Activated CD4-positive, alpha-beta memory T cell treated with anti-CD3 and anti-CD28 coated beads, Interleukin-2, amount 10 ng/mL, durations not matched to agents 7 days and 5 days (primary cell): ENCODE measurements at places on chromosomes 2 and 18.
A peak's percentile ranks its signal among the peaks of the same experiment; 100 is the strongest.

DNA sequence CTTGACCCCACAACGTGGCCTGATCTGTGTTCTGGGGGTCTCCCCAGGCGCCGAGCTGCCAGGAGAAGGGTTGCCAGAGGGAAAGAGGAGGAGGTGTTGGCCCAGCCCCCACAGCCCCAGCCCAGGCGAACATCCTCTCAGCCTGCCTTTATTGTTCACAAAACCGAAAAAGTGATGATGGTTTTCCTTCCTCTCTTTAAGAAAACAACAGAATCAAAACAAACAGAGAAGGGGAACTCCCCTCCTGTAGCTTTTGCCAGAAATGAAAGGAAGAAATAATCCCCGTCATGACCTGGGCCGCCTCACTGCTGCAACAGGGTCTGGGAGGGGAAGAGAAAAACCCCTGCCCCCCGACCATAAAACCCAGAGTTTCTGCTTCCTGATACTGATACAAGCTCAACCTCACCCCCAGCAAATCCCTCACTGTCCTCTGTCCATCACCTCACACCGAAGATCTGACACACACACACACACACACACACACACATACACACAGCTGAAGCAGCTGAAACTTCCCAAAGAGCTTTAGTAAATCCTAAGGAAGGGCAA is 52.0 kb downstream of the ZFP36L2 start:
- peak; percentile 81 for DNase-seq

DNA sequence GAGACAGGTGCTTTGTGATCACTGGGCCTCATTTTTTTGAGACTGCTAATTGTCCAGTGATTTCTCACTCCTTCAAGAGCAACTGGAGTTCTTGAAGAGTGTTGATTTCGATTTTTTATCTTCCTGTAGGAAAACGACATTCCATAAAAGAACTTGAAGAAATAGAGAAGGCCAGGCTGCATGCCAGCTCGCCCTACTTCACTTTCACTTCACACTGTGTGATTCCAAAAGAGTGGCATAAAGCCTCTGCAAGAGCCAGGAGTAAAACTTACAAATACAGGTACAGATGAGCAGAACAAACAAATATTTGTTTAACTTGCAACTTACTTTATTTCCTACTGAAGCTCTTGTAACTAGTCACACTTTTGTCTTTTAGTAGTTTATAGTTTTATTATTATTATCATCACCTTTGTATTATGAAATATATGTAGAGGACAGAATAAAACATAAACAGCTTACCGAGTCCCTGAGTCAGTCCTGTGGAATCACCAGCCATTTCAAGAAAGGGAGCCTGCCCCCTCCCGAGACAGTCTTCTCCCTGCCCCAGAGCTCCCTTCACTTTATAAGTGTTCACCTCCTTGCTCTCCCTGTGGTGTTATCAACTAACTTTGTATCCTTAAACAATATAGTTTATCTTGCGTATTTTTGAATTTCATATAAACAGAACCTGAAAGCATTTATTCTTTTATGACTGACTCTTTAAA is 8.7 kb downstream of the FAM228A start:
- DNase-seq, result no peak

DNA sequence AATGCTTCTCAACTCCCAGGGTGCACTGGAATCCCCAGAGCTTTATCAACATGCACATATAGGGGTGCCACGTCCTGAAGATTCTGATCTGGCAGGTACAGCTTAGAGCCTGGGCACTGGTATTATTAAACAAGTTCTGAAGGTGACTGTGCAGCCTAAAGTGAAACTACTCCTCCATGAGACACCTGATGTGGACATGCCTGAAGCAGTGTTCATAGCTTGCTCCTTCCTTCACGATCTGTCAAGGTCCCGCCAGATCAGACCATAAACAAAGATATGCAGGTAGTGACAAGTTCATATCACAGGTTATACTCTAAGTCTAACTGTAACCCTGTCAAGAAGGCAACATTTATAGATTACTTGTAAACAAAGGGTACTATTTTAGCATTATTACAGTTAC is 65.3 kb upstream of the DNER start:
- no peak for DNase-seq

DNA sequence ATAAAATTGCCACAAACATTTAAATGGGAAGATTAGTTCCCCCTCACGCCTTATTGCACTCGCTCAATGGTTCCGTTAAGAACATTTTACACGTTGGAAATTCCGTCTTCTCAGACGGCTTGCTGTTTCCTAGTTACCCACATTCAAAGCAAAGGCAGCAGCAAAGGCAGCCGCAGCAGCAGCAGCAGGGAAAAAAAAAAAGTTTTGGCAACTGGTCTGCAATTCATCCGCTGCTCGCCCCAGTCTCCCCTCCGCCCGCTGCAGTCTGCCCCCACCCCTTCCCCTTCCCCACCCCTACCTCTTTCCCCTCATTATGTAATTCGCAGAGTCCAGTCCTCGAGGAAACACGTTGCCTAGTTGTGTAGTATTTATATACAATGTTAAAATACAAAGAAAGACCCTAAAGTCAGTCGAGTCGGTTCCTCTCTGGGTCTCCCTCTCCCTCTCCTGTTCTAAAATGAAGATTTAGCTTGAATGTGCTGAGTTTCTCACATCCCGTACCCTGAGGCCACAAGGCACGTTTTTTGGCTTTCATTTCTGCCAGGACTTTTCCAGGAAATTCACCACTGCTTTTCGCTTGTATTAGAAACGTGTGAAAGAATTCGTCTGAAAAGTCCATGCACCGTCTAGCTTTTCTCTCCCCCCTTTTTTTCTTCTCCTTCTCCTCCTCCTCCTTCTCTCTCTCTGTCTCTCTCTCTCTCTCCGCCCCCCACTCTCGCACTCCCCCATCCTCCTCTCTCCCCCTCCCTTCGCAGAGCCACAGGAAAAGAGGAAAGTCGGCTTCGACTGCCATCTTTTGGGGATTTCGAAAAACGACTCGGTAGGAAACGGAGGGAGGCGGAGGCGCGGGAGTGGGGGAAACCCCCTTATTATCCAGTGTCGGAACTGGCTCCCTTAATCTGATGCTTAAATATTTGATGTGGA is 140.0 kb downstream of the MEIS1 start:
- no peak for DNase-seq

DNA sequence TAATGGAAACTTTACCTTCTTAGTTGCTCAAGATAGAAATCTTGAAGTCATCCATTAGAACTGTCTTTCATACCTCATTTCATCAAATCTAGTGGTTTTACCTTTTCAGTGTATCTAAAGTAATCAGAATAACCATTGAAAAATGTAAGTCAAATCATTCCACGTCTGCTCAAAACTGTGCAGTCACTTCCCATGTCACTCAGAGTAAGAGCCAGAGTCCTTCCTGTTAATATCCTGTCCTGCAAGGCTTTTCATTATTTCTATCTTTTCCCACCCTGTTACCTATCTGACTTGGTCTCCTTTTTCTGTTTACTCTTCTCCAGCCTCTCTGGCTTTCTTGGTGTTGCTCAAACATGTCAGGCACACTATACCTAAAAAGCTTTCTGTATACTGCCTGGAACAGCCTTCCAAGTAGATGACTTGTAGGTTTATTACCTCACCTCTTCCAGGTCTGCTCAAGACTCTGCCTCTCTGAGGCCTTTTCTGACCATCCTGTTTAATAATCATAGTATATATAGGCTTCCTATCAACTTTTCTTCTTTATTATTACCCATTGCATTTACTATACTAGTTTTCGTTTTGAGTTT is 3.4 kb downstream of the C2orf69 start:
- no peak for DNase-seq

GRCh38 chr18:48529796-48530195 is 9.0 kb upstream of the CTIF start:
- no peak for DNase-seq

DNA sequence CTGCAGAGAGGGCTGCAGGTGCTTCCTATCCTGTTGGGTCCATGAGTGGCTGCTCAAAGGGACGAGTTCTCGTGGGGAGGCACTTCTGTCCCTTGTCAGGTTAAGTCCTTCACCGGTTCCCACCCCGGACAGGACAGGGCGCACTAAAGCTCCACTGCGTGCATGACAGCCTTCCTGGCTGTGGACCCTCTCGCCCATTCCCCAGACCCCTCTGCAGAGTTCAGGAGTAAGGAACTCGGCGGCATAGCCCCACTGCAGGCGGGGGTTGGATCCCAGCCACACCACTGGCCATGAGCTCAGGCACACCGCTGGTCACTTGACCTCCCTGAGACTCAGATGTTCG is 147.5 kb upstream of the ID2 start:
- no peak for DNase-seq

GRCh38 chr18:70636991-70637390 is 348.1 kb downstream of the SOCS6 start:
- DNase-seq, result no peak

DNA sequence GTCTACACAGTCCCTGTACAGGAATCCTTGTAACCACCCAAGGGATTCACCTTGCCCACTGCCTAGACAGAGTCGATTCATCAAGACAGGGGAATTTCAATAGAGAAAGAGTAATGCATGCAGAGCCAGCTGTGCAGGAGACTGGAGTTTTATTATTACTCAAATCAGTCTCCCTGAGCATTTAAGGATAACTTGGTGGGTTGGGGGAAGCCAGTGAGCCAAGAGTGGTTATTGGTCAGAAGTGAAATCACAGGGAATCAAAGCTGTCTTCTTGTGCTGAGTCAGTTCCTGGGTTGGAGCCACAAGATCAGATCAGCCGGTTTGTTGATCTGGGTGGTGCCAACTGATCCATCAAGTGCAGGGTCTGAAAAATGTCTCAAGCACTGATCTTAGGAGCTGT is 17.8 kb upstream of the FAM98A start:
- no peak for DNase-seq
